ENCODE measurements at places on chromosomes 13 and 19.

DNA sequence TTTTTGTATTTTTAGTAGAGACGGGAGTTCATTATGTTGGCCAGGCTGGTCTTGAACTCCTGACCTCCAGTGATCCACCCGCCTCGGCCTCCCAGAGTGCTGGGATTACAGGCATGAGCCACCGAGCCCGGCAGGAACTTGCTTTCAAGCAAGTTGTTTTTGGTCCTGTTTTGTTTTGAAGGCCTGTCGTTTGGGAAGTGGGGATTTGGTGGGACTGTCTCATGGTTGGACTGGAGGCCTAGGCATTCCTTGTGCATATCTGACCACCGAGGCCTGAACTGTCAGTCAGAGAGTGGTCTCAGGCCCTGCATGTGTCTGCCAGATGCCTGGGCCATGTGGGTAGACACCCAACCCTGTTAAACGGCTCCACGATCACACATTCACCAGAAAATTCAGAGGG is 26.3 kb downstream of the UBXN6 start:
- no peak for DNase-seq

- DNase-seq, result no peak
These were observed 3.4 kb downstream of the BSG start for GRCh38 chr19:575527-576506.

GRCh38 chr13:44396701-44397580 is 23.3 kb downstream of the SERP2 start:
- peak; percentile 38 for DNase-seq

- no peak for DNase-seq
These were observed 1.5 kb upstream of the EHD2 start for GRCh38 chr19:47711652-47712242.

DNA sequence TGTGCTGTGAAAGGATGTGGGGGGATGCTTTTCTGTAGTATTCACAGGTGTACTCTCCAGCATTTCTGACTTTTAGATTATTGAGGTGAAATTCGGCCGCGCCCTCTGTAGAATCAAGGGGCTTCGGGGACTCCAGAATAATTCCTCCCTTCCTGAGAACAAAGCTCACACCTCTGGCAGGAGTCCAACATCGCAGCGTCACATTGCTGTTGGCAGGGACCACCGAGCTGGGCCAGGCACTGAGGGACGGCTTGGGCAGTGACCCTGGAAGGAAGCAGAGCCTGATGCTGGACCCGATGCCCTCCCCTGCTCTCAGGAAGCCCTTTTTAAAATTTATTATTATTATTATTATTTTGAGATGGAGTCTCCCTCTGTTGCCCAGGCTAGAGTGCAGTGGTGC is 6.3 kb downstream of the TARM1 start:
- DNase-seq, result no peak

DNA sequence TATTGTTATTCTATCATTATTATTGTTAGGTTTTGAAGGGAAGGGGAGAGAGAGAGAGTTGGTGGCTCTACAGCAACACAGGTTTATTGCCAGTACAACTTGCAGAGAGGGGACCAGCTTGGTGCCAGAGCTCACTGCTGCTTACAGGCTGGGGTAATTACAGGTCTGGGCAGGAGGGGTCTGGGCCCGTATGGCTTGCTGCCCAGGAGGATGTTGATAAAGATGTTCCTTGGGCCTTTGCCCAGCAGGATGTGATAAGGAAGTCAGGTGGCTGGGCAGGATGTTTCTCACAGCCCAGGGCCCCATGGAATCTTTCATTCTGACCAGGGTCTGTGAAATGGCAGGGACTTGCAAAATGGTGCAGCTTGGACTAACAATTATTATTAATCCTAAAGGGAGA is 64.2 kb upstream of the ZNF599 start:
- DNase-seq, result no peak

DNA sequence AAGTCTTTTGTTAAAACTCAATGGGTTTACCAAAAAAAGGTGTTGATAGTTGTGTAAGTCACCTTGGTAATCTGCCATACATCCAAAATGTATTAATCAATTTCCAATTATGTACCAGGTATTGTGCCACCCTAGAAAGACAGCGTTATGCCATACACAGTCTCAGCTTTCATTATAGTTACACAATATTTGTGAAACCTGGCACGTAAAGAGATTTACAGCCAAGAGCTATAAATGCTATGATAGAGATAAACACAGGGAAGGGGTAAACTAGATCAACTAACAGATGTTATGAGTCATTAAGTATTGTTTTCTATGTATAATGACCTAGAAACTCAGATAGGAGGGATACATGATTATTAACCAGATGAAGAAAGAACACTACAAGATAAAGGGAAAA is 725.6 kb upstream of the SLITRK5 start:
- no peak for DNase-seq

- DNase-seq, result no peak
These were observed 418 bp downstream of the ZNF444 start for GRCh38 chr19:56141417-56141993.

DNA sequence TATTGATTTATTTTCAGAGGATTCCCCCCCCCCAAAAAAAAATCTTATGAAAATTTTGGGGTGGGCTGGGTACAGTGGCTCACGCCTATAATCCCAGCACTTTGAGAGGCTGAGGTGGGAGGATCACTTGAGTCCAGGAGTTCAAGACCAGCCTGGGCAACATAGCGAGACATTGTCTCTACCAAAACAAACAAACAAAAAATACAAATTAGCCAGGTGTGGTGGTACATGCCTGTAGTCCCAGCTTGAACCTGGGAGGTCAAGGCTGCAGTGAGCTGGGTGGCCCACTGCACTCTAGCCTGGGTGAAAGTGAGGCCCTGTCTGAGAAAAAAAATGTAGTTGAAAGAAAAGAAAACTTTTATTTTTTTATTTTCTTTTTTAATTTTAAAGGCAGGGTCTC is 17.9 kb downstream of the NECTIN2 start:
- DNase-seq, result no peak

DNA sequence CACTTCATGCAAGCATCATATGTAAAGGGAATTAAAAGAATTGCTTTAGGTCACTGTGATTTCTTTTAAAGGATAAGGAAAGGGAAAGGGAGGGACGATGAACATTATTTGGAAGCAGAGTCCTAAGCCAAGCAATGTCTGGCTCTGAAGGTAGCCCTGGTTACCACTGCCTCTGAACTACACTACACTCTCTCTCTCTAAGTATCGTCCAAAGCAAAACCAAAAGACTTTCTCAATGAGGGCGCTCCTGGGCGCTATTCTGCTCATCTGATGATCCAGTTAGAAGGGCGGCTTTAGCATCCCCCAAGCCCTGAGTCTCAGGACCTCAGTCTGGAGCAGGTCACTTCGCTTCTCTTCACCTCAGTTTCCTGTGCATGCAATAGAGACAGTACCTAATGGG is 26.2 kb downstream of the FOXO1 start:
- no peak for DNase-seq

DNA sequence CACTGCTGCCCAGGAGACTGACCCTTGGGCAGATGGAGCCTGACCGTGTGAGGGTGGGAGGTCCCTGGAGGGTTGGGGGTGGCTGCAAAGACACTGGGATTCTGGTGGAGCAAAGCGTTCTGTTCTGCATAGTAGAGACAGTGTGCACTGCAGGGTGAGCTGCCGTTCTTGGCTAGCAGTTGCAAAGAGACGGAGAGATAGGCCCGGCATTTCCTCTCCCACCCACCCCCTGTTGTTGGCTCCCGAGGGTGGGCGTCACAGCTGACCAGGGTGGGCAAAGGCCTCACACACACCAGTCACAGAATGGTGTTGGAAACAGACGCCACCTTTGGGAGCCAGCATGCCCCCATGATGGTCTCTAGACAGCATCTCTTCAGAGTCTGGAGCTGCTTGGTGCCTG is 11.4 kb downstream of the TMEM255B start:
- no peak for DNase-seq

DNA sequence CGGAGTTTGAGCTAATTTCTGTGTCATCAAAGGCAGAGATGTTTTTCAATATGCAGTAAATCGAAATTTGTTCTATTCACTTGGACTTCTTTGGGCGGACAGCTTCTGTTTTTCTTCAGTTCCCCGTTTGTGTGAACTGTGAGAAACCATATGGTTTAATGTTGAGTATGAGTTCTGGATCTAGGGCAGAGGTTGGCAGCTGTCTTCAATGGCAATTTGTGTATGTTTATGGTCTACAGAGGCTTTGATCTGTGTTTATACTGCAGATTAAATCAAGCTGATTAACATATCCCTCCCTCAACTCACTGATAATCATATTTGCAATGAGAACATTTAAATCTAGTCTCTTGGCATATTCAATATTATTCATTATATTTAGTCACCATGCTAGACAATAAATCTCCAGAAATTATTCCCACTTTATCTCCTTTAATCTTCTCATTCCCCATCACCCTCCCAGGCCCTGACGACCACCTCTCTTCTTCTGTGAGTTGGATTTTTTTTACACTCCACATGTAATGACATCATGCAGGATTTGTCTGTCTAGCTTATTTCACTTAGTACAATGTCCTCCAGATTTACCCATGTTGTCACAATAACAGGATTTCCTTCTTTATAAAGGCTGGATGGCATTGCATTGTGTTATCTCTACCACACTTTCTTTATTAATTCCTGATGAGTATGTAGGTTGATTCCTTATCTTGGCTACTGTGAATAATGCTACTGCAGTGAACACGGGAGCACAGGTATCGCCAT is 9.0 kb downstream of the ZNF331 start:
- no peak for DNase-seq

GRCh38 chr19:46809534-46810272 is 21.3 kb upstream of the SLC1A5 start:
- DNase-seq, result no peak

GRCh38 chr19:16400911-16401591 is 70.7 kb downstream of the EPS15L1 start:
- DNase-seq, result no peak

DNA sequence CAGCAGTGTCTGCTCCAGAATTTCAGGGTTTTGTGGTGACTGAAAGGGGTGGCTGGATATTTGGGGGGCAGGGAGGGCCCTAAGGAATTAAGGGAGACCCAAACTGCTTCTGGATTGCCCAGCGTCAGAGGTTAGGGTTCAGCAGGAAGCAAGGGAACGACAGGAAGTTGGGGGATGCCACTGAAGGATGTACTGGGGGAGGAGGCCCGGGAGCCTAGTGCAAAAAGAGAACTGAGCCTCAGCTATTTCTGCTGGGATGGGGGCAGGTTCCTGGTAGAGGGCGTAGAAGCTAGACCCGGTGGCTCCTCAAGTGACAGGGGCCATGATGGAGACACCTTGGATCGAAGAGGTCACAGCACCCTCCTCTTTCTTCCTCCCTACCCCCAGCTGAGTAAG is 1.1 kb downstream of the CYP2S1 start:
- no peak for DNase-seq

DNA sequence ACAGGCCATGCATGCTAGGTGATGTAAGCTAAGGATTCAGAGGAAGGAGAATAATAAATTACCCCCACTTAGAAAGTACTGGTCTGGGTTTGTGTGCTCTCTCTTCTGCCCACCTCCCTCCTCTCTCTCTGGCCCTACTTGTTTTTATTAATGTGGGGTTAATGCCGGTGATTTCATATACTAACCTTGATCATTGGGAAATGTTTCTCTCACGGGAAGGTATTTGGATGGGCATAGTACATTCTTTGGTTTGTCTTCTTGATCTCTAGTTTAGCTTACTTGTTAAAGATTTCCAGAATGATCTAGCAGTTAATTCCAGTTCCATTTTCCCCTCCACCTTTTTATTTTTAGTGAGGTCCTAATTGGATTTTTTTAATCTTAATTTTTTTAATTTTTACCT is 24.6 kb downstream of the ARHGAP35 start:
- DNase-seq, result no peak

DNA sequence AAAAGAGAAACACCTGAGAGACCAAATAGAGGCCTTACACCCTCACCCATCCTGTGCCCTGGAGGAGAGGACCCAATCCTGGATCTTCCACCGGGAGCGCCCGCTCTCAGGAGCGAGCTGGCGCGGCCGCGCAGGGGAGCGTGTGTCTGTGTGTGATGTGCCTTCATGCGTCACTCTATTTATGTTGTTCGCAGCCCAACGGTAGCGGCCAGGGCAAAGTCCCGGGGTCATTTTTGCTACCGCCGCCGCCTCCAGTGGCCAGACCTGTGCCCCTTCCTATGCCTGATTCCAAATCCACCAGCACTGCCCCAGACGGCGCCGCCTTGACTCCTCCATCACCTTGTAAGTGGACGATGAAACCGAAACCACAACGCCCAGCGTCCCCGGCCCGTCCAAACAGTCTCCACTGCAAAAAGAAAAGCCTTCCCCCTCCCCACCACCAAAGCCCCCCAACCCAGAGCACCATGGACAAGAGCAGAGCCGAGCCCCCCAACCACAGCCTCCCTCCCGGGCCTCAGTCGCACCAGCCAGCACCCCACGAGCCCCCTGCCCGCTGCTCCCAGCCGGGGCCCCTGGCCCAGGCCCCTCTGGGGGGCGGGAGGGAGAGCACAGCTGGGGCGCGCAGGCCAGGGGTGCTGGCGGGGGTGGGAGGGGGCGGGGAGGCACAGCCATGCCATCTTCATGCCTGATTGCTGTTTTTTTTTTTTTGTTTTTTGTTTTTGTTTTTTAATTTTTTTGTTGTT is 14.7 kb downstream of the LYL1 start:
- DNase-seq, result no peak

DNA sequence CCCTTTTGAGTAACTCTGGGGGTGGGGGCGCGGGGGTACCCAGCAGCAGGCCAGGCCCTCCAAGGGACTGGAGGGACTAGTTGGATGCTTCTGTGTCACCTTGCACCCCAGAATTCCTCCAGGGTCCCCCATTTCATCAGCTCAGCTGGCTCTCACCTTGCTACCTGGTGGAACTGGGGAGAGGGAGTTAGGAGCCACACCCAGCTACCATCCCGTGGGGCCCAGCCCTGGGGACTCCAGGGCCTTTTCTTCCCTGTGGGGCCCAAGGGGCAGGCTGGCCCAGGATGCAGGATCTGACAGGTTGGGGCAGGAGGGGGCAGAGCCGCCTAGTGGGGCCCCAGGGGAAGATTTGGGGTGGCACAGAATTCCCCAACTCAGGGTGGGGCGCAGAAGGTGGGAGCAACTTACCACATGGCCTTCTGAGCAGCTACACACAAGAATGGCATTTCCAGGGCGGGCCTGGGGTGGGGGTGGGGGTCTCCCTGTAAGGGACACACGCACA is 32.8 kb upstream of the NANOS3 start:
- no peak for DNase-seq

GRCh38 chr13:107778094-107778493 is 437.2 kb downstream of the LIG4 start:
- DNase-seq, result no peak

- DNase-seq, result no peak
These were observed 442 bp downstream of the ZNF420 start for GRCh38 chr19:37078717-37079032.

All from fibroblast of skin of scalp (primary cell).